KBM-7 (cell line): ENCODE measurements at places on chromosomes 3 and 15.

GRCh38 chr3:132817646-132818177, 95.5 kb upstream of the NPHP3 start:
- DNase-seq: no peak

DNA sequence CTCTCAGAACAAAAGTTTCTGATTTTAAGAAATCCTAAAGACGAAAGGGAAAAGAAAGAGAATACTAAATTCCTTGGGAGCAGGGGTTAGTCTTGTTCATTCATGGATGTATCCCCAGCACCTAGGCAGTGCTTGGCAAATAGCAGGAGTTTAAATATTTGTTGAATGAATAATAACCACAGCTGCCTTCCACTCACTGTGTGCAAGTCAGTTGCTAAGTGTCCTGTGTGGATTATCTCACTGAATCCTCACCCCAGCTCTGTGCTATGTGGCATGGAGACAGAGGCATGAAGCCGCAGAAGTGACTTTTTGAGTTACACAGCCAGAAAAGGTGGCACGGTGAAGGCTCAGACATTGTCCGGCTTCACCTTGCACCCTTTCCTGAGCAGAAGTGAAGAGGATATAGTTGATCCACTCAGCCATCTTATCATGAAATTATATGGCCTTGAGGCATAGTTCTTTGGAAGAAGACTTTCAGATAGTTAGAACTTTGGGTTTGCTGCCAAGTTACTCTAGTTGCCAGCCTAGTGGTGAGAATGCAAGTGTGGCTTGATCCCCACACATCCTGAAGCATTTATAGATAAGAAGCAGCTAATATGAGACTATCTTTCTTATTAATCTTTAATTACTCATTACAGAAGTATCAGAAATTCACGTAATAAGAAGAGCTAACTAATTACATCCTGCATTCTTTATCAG, 355.5 kb downstream of the LRTM1 start:
- DNase-seq: no peak

GRCh38 chr3:158671821-158672214, 630 bp downstream of the LXN start:
- no peak for DNase-seq

DNA sequence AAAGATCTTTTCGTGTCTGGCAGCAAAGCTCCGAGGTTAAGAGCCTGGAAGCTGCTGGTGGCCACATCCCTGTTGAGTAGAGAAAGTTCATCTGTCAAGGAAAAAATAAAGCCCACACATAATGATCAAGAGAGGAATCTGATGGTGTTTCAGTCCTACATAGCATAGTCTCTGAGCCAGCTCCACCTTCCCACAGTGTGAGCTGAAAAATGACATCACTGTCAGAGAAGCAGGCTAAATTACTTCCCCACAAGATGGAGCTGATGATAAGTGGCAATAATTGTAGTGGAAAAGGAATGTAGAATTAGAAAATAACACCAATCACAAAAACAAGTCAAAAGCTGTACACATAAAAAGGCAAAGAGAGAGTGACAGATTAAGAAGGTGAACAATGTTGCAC, 84.5 kb downstream of the AQP9 start:
- DNase-seq: peak; percentile 45

GRCh38 chr3:197297002-197297401, 1.4 kb downstream of the DLG1 start:
- no peak for DNase-seq

GRCh38 chr3:23915537-23916108, 1.2 kb downstream of the NKIRAS1 start:
- peak; percentile 75 for DNase-seq

DNA sequence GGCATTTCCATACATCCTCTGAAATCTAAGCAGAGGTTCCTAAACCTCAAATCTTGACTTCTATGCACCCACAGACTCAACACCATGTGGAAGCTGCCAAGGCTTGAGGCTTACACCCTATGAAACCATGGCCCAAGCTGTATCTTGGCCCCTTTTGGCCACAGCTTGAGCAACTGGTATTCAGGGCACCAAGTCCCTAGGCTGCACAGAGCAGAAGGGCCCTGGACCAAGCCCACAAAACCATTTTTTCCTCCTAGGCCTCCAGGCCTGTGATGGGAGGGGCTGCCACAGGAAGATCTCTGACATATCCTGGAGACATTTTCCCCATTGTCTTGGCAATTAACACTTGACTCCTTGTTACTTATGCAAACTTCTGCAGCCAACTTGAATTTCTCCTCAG, 54.4 kb upstream of the IL12A start:
- no peak for DNase-seq

- no peak for DNase-seq
These were observed 255.0 kb downstream of the OCA2 start for GRCh38 chr15:27844018-27844666.

- DNase-seq: no peak
These were observed 85.4 kb downstream of the MAGI1 start for GRCh38 chr3:65953301-65953812.

GRCh38 chr3:12541625-12542024, 3.7 kb downstream of the MKRN2OS start:
- DNase-seq: no peak

DNA sequence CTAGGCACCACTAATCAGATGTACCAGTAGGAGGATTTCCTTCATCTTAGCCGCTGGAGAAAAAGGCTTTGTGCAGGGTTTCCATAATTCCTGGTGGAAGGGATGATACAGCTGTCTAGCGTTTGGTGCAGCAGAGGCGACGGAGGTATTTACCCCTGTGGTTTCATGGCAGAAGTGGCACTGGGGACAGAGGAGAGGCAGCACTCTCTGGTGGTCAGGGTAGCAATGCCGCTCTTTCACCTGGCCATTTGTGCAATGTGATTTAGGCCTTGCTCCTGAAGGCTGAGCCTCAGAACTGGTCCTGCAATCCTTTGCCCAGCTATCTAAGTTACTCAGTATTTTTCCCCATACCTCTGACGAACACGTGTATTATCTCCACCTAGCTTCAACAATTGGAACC, 47.1 kb upstream of the BNIP2 start:
- no peak for DNase-seq

DNA sequence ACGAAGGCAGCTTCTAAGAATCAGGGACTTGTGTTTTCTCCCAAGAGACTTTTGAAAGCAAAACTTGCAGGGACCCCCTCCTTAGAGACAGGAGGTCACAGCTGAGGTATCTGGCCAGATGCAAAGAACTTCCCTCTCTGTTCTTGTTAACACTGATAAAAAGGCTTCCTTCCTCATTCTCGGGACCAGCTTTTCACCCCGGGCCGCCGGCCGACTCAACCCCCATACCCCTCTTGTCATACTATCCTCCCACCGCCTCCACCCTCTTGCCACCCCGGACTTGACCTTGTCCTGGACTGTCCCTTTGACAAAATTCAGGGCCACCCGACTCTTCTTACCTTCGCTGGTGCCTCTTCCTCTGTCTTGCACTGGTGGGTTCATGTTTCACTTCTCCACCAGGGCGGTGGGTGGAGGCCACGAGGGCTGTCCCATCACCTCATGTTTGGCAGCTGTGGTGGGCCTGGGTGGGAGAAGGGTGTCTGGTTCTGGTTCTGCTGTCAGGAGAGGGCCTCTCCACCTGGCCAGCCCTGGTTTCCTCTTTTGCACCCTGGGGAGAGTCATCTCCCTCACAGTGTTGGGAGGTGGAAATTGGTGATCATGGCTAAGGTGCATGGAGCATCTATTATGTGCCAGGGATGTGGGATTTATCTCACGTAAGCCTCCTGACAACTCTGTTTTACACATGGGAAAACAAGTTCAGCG, 32.5 kb downstream of the BHLHE40 start:
- DNase-seq: peak; percentile 90

- DNase-seq: no peak
These were observed 86.0 kb downstream of the SEMA5B start for GRCh38 chr3:122941228-122942206.

DNA sequence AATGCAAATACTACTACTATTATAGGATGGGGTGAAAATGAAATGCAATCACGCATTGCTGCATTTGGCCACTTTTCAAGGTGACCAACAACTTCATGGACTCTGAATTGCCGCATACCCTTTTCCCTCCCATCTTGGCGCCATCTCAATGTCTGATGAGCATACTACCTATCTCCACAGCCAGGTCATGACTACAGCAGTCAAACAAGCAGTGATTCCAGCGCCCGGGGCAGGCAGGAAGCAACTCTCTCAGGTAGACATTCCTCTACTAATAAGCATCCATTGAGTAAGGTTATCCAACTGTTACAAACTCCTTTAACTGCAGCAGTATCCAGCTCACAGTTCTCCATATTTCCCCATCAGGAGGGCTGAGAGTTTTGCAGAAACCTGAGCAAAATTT, 155.4 kb downstream of the ADAMTS17 start:
- DNase-seq: no peak

- peak; percentile 18 for DNase-seq
These were observed 56.9 kb upstream of the SATB1 start for GRCh38 chr3:18481946-18482548.

- no peak for DNase-seq
These were observed 573.0 kb downstream of the MECOM start for GRCh38 chr3:169090559-169090958.

- no peak for DNase-seq
These were observed 25.7 kb downstream of the IQSEC1 start for GRCh38 chr3:13047296-13048165.

DNA sequence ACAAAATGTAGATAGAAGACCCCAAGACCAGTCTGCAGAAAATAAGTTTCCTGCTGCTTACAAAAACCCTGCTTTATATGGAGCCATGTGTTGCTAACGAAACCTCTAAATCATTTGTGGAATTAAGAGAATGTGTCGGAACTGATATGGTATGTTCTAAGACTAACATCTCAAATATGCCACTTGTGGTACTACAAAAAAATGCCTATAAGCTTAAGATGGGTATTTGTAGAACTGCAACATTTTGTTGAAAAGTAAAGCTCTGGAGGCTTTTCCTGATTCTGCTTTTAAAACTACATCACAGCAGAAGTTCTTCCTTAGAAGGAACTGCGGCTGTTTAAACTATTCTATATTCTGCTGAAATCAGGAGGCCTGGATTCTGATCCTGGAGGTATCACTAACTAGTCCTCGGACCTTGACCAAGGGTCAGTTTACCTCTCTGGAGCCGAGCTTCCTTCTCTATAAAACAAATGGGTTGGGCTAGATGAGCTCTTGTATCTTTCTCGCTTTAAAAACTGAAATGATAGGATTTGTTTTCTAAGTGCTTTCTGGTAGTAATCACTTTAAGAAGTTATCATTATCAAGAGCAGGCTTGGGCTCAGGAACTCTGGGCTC, 74.9 kb downstream of the RAD18 start:
- no peak for DNase-seq

DNA sequence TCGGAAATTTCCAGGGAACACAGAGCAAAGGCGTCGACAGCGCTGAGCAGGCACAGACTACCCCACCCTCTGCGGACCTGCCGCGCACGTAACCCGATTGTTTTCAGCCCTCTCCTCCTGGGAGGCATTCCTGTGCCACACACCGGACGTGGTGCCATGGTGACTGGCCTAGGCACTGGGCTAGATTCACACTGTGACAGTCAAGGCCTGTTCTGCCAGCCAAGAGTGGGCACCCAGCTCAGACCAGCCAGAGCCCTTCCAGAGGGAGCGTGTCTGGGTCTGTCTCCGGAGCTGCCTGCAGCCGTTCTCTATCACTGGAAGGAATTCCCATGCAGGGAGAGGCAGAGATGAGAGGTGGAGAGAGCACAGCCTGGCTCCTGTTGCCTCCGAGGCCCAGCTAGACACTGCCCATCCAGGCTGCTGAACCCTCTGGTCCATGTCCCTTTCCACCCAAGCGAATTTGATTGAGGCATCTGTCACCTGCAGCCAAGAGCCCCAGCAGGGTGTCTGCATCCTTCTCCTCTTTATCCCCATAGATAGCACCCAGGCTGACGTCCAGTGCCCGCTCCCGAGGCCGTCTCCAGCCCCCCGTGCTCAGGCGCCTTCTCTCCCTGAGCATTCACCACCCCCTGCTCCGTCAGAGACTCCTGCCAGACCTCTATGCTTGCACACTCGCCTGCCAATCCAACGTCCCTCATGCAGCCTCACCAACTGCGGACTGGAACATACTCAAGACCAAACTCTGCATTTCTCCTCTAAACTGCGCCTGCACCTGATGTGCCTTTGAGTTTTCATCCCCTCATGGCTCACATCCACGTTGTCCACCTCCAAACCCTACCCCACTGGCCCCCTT, 267.5 kb downstream of the OCA2 start:
- DNase-seq: no peak

GRCh38 chr15:63056829-63057228, 14.3 kb downstream of the TPM1 start:
- DNase-seq: no peak

DNA sequence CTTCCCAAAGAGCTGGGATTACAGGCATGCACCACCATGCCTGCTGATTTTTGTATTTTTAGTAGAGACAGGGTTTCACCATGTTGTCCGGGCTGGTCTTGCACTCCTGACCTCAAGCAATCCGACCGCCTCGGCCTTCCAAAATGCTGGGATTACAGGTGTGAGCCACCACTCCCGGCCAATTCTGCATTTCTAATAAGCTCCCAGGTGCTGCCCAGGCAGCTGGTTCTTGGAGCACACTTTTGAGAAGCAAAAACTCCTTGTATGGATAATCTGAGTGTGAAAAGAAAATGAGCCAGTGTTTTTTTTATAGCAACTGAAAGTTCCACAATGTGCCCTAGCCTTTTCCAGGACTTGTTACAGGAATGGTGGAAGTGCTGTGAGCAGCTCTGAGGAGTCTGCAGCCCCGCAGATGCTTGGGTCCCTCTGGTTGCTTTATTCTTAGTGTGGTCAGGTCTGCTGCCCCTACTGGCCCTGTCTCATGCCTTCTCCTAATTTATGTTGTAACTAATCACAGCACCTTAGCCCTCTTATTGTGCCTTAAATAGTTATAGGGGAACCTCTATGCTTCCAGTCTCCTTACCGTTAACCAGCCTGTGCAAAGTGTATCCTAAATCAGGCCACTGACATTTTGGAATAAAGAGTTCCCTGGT, 13.5 kb upstream of the KCNAB1 start:
- no peak for DNase-seq

DNA sequence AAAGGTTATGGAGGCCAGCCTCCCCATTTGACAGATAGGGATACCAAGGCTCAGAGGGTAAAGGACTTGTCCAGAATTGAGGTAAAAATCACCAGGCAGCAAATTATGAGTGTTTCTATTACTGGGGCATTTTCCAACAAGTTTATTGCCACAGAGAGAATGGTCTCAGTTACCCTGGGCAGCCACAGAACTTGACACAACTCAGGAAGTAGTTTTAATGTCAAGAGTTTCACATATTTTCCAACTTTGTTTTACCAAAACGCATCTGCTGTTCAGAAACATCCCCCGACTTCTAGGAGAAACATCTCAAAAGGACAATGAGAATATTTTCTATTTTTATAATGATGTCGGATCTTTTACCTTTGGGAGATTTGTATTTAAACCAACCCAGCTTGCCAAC, 107.5 kb upstream of the MRPS22 start:
- no peak for DNase-seq

GRCh38 chr3:154684021-154684420, 254.0 kb upstream of the GPR149 start:
- peak; percentile 21 for DNase-seq

GRCh38 chr3:170809007-170809974, 60.7 kb downstream of the RPL22L1 start:
- DNase-seq: peak; percentile 27

- DNase-seq: peak; percentile 57
These were observed 57.0 kb downstream of the IQSEC1 start for GRCh38 chr3:13016083-13016720.
